ENCODE measurements at places on chromosomes 7 and 10.

GRCh38 chr7:1712907-1713501 lies 42.9 kb downstream of the ELFN1 start:
- no peak for DNase-seq

DNA sequence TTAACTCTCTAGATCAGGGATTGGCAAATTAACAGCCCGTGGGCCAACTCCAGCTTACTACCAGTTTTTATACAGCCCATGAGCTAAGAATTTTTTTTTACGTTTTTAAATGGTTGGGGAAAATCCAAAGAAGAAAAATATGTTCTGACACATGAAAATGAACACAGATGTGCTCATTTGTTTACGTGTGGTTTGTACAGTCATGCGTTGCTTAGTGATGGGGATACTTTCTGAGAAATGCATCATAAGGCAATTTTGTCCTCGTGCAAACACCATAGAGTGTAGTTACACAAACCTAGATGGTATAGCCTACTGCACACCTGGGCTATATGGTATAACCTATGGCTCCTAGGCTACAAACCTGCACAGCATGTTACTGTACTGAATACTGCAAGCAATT lies 8.3 kb upstream of the SMKR1 start:
- DNase-seq: no peak

- DNase-seq: no peak
These were observed 88.6 kb downstream of the SEC23IP start for GRCh38 chr10:119980956-119981750.

DNA sequence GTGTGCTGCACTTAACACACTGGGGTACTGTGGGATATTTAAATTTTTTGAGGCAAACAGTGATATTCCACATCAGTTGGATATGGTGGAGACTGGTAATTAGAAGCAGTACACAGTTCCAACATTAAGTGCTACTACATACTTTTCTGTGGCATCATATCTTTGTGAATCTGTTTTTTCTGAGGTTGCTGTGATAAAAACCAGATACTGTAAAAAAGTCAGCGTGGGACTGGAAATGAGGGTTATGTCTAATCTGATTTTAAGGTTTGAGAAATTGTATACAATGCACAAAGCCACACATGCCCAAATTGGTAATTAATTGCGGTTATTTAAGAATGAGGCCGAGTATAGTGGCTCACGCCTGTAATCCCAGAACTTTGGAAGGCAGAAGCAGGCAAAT lies 41.2 kb downstream of the TBC1D12 start:
- no peak for DNase-seq

DNA sequence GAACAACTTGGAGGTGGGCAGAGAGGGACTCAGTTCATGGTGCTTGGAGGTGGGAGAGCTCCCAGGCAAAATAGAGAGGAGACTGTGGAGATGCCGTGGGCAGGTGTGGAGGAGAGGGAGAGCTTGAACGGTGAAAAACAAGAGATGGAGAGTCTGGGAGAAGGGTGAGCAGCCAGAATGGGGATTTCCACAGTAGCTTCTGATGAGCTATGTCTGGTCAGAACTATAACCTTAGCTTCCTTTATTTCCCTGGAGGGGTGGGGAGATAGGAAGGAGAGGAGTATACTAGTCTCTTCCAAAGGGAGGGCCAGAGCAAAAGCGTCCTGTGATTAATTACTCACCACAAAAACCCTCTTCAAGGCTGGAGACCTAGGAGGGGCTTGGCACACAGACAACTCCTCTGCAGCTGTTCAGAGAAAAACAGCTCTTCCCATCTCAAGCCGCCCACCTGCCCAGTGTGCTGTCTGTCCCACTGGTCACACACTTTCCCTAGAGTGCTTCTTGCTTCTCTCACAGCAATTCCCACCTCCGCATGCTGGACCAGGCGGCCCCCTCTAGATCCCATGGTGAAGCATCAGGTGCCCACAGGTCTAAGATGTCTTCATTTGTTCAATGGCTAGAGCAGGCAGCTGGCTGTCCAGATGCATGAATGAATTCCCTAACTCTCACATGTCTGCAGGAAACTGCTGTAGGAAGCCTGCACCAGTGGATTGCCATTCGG lies 41.9 kb downstream of the TAS2R41 start:
- DNase-seq: peak; percentile 15

DNA sequence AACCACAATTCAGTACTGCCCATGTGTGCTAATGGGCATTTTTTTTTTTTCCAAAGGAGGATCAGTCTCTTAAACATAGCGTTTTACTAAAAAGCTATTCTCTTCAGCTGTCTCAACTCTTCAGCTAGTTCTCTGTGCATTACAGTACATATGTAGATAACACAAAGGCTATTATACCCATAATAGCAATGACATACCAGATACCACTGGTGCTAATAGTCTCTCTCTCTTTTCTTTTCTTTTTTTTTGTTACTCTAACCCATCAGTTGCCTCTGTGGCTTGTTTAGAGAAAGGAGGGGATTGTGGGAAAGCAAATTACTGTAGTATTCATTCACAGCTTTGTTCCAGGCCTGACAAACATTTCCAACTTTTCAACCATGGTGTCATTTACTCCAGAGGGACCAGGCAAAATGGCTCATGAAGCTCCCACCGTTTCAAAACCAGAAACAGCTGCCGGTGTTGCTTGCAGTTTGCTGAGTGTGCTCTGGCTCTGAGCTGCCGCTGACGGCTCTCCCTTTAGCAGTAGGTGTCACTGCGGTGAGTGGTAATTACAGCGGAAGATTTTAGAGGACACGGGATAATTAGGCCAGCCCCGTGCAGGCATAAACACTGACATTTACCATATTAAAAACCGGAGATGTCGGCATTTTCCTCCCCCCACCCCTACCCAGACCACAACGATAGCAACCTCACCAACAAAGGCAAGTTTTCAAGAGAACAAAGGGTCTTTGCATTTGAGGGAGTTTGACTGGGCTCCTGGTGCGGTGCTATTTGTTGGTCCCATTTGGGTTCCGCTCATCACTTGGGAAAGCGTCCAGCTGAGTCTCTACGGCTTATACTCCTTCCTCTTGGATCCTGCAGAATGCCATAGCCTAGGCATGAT lies 1005.5 kb downstream of the KCNMA1 start:
- no peak for DNase-seq

GRCh38 chr10:112614586-112614985 lies 167.6 kb downstream of the VTI1A start:
- no peak for DNase-seq

DNA sequence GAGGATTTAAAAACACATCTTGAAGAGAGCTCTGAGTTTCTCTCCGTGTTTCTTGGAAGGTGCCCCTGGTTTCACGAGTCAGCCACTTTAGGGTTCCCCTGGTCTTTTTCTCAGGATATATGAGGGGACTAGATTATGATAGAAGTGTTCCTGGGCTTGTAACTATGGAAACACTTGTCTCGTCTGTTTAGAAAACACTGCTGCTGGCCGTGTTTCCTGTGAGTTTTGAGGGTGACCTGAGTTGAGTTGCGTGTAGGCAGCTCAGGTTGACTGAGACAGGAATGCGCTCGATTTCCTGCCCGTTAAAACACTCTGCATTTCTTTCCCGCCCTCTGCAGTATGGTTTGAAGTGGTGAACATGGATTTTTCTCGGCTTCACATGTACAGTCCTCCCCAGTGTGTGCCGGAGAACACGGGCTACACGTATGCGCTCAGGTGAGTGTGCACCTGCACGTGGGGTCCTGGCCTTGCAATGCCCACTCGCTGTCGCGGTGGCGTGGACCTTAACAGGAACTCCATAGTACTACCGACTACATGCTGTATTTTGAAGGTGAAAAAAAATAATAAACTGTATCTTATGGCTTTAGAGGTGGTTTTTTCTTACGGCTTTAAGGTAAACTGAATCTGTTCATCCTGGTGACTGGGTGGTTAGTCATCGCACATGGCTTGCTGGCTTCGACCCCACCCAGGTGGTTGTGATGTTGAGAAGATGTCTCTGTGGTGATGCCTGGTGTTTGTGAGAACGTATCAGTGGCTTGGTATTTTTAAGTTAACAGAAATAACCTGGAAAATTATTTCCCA lies at the start of gene SUN1:
Gene SUN1, plus strand, starts transcription at position 310 of the 801 bp plus-strand sequence. Its CDS starts 49 bp downstream, at position 359.
- DNase-seq: no peak

- no peak for DNase-seq
These were observed 395.6 kb downstream of the TNS3 start for GRCh38 chr7:47186316-47186715.

DNA sequence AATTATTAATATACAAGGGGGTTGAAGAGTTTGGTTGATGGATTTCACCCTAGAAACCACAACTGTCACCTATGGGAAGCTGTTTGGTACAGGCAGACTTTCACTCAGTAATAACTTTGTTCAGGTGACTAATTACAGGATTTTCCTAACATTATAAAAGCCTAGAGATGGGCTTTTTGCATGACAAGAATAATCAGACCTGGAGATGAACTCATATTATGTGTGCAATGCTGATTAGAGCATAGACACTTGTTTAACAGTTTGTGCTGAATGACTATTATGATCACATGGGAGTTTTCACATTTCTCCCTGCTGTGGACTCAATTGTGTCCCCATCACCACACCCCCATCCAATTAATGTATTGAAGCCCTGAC lies 90.2 kb upstream of the STEAP4 start:
- no peak for DNase-seq

- no peak for DNase-seq
These were observed 33.5 kb upstream of the RET start for GRCh38 chr10:43043342-43043772.

GRCh38 chr10:113753020-113753692 lies 1.7 kb downstream of the PLEKHS1 start:
- peak; percentile 23 for DNase-seq

DNA sequence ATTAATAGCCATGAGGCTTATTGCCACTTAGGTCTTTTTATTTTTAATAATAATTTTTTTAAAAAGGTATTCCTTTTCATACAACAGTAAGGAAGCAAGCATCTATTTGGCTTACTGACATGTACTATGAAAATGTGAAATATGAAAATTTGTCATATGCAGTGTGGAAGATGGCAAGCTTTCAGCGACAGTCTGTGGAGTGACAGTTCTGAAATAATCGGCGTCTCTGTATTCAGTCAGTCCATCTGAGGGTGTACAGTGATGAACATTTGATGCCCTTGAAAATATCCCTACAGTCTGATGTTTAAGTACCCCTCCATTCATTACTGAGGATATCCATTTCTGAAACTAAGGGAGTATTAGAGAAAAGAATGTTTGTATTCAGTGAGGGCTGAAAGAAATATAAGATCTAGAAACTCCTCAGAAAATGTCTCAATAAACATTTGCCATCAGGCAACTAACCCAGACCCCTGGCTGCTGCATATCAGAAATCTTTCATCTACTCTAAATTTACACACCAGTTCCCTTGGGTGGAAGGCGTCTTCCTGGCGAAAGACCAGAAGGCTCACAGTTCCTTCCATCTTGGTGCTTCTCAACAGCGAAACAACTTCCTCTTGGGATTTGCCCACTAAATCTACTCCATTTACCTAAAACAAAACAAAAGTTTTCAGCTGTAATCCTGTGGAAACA lies 440.6 kb downstream of the PARD3 start:
- no peak for DNase-seq

DNA sequence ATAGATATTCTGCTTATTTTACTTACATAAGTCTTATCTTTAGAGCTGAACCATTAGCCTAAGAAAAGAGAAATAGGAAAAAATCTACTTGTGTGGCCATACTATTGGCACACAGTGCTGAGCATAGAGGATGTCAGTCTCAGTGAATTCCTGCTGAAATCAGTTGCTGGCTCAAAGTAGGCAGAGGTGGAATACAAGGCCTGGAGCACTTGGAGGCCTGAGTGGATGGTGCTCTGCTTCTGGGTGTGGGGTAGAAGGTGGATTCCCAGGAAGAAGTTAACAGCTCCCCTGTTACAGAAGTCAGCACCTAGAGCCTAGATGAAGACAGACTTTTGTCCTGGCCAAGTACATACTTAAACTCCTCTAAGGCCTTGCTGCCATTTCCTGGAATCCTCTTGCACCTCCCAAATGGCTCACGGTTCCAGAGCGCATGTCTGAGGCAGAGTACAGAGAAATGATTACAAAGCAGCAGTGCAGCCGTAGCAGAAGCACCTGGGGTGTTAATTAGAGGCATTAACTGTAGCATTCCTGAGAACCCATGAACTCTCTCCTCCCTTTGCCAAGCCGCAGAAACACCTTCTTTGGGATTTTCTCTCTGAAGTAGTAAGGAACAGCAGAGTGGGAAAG lies 18.0 kb upstream of the XPNPEP1 start:
- no peak for DNase-seq

DNA sequence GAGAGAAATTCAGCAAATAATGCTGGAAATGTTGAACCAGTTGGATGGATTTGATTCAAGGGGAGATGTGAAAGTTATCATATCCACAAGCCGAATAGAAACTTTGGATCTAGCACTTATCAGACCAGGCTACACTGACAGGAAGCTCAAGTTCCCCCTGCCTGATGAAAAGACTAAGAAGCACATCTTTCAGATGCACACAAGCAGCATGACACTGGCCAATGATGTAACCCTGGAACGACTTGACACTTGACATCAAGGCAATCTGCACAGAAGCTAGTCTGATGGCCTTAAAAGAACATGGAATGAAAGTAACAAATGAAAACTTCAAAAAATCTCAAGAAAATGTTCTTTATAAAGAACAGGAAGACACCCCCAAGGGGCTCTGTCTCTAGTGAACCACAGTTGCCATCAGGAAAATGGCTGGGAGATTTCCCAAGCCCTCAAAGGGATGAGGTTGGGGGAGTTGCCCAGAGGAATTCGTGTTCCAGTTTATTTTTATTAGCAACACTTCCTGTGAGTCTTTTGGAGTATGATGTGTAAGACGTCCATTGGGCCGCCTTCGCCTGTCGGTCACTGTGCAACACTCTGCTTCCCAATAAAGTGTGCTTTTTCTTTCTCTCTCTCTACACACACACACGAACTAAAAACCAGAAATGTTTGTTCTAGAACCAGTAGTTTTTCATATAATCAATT lies 200.0 kb downstream of the HIBADH start:
- no peak for DNase-seq

- DNase-seq: no peak
These were observed 933.3 kb downstream of the XPNPEP1 start for GRCh38 chr10:108989976-108990375.

- peak; percentile 48 for DNase-seq
These were observed 88.2 kb downstream of the ELFN1 start for GRCh38 chr7:1758028-1758858.

- no peak for DNase-seq
These were observed 251.2 kb downstream of the DNAJB6 start for GRCh38 chr7:157587805-157588560.

- DNase-seq: no peak
These were observed 74.9 kb downstream of the CTBP2 start for GRCh38 chr10:125085258-125086054.

- no peak for DNase-seq
These were observed 23.5 kb downstream of the HTR5A start for GRCh38 chr7:155093596-155093995.

DNA sequence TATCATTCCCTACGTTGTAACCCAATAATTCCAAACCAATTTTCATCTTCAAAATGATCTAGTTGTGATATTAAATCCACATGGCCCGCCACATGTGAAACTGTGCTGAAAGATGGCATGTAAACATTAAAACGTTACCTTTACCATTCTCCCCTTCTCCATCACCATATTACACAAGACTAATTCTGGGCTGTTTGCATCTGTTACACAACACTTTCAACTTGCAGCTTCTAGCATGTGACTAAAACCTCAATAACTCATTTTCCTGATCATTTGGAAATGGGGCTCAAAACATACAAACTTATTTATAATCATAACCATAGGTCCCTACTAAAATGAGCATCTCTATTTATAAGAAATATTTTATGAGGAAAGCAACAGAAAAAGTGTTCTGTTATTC lies 4.7 kb downstream of the MTERF1 start:
- no peak for DNase-seq

All from hematopoietic multipotent progenitor cell treated with erythropoietin and hydrocortisone succinate and interleukin-3 and kit ligand, for 8 days (in vitro differentiated cells).